IPS DF 6.9 (cell line): ENCODE measurements at places on chromosomes 2 and 18.

DNA sequence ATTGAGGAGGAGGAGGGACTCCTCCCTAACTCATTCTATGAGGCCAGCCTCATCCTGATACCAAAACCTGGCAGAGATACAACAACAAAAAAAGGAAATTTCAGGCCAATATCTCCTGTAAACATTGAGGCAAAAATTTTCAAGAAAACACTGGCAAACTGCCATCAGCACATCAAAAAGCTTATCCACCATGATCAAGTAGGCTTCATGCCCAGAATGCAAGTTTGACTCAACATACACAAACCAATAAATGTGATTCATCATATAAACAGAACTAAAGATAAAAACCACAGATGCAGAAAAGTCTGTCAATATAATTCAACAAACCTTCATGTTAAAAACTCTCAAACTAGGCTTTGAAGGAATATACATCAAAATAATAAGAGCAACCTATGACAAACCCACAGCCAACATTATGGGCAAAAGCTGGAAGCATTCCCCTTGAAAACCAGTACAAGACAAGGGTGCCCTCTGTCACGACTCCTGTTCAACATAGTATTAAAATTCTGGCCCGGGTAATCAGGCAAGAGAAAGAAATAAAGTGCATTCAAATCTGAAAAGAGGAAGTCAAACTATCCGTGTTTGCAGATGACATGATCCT is 1014.3 kb downstream of the CBLN2 start:
- DNase-seq = no peak

DNA sequence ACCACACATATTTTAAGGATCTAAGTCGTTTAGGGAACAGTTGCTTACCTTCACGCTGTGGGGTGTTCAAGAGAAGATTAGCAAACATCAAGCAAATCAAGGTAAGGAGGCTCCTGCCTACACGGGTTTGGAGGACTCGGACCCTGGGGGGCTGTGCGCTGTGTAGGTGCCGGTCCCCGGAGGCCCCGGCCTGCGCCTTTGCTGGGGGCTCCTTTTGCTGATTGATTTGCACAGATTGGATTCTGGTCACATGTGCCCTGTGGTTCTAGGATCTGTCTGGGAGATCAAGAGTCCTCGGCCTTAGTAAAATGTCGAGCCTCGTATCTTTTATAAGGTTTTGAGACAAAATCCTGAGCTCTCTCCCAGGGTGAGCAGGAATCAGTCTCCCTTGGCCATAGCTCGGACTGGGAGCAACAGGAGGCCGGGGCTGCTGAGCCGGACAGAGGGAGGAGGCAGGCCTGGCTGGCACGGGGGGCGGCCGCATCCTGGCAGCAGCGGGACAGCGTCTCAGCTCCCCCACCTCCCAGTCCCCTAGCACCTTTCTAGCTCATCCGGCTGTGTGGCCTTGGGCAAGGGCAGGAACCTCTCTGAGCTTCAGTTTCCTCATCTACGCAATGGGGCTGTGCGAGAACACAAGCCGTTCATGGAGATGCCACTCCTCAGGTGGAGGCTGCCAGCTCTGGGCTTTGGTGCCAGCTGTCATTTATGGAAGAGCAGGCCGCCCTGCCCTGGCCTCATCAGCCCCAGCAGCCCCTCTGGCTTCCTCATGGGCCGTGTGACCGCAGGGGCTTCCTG is 147.2 kb downstream of the MBP start:
- DNase-seq = no peak

DNA sequence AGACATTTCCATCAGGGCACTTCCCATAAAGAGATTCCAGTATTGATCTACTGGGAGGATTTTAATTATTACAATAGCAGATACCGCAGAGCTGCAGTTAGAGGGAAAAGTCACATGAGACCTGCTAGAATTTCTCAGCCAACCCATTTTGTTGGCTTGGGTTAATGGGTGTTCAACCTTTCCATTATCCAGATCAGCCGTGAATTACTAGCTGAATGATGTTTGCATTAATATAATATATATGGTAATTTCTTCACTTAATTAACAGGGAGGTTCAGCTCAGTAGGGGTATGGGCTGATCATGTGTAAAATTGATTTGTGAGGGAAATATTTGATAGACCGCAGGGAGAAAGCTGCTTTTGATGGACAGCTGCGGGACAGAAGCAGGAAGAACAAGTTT is 56.4 kb upstream of the OTX1 start:
- no peak for DNase-seq

- no peak for DNase-seq
These were observed 228.4 kb upstream of the AGAP1 start for GRCh38 chr2:235265348-235265965.

GRCh38 chr2:138071720-138072719 is 107.7 kb downstream of the HNMT start:
- no peak for DNase-seq

DNA sequence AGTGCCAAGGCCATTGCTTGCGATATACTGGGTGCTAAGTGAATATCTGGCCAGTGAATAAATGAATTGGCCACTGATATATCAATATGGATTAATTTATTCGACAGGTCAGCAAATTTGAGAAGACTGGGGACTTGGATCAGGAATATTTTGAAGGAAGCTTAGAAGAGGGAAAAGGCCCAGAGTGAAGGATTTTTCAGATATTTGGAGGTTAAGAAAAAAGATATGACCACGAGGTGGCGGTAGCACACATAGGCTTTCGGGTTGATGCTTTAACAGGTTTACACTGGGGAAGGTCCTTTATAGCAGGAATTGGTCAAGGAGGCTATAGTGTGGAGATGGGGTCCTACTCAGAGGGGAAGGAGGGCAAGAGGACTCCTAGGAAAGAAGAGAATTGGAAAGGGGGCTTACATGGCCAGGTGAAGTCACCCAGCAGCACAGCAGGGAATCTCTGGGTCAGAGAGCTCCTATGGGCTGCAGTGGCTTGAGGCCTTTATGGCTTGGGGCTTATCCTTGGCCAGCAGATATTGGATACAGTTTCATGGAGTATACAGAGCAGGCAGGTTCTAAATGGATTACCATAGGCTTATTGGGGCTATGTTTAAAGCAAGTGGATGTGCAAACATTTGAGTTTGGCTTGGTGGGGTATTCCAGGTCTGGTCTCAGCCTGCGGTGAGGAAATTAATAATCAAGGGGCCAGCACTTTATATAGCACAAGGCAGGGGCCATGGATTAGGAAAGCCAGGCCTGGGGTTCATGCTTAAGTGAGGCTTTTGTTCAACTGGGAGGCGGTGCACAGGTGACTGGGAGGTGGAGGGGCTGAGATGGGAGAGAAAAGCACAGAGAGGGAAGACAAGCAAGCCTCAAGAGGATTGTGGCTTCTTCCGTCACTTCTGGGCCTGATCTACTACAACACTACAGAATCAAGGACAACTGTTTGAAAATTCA is 9.7 kb downstream of the IL1RN start:
- DNase-seq = no peak

DNA sequence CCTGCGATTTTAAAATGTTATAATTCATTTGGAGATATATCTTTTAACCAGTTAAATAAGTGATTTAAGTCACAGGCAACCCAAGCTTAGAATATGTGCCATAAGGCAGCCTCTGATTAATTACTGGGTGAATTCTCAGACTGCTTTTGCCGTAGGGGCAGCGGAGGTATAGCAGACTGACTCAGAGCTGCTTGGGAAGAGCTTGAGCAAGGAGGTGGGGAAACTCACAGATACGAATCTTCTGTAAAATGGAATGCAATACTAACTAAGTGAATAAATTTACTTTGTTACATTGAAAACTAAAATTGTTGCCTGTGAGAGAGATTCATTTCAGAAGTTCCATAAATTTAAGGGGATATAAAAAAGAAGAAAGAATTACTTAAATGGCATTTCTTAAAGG is 115.4 kb downstream of the KYNU start:
- DNase-seq = no peak

DNA sequence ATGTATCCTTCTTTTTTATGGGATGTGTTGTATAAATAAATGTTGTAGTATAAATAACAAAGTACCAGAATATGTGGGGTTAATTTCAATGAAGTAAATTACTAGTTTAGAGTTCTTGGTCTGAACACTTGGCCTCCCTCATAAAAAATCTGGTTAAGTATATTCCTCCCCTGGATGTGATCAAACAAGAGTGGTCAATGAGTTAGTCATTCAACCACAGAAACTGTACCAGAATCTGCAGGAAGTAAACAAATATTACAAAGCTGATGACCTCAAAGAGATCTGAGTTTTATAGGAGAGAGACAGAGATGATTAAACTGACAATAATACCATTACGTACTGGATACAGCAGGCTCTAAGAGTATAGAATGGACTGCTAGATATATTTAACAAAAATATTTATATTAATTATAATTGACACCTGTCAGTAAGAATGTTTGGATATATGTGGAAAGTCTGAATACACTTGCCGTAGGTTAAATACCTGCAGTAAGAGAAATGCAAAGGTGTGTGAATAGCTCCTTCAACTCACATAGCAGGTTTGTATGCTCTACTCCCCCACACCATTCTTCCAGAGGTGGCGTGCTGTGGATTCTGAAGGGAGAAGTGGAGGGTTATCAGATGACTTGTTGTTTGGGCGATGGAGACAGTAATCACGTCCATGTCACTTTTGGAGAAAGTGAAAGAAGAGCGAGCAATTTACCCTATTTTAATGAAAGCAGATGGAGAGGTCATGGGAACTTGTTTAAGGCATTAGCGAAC is 108.3 kb upstream of the LRATD1 start:
- DNase-seq = no peak

DNA sequence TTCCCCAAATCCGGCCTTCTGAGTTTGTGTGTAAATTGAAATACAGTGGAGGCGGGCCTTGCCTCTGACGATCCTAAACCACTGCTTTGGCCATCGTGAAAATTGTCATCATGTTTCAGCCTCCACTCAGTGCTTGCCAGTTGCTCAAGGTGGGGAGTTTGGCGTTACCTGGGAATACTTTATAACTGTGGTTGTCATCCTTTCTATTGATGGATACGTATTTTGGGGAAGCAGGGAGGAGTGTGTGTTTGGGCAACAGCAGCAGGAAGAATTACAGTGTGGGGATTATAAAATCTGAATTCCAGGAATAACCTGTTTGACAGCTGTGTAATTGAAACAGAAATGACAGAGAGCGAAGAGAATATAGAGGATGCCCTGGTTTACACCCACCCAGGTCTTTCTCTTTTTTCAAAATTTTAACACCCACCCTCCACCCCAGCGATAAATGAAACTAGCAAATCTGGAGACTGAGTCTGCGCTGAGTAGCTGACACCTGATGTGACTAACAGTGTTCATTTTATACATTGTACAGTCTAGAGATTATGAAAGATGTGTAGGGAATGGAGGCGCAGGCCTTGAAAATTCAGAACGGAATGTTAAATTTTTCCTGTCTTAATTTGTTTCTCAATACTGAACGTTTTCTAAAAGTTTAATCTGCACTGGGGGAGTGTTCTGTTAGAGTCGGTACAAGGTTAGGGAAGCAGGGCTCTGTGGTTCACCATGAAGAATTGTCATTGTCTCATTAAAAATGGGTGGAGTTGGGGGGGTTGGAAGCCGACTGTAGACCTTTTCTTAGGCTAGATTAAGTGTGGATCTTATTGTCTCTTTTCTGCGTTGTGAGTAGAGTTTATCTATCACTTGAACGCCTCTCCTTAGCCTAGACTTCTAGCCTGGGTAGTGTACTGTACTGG is 1.6 kb downstream of the MAP4K4 start:
- no peak for DNase-seq

DNA sequence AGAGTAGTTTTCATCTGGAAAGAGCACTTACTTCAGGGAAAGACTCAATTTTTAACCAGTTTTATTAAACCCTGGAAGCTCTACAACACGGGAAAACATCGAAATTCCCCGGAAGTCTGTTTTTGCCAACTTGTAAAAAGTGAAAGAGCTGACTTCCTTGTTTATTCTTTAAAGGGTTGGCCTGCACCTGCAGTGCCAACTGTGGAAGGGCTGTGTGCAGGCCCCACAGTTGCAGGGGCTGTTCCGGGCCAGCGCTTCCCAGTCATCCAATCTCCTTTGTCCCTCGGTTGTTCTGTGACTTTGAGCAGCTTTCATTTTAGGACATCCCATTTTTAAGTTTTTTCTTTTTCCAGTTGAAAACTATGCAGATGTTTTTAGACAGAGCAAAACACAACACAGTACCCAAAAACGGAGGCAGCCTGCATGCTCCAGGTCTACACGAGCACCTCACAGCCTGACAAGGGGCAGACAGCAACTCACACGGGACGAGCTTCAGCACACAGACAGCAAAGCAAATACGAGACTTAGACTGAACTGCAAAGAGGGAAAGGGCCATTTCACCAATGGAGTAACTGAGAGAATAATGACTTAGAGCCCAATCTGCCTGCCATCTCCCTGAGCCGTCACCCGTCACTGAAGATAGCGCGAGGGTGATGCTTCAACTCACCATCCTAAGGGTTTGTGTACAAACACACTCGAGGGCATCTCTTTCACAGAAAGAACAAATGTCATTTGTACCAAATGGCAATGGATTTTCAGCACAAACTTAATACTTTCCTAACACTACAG is 70.6 kb downstream of the EMILIN2 start:
- DNase-seq = no peak

- DNase-seq = no peak
These were observed 67.2 kb downstream of the ADI1 start for GRCh38 chr2:3451926-3452671.

DNA sequence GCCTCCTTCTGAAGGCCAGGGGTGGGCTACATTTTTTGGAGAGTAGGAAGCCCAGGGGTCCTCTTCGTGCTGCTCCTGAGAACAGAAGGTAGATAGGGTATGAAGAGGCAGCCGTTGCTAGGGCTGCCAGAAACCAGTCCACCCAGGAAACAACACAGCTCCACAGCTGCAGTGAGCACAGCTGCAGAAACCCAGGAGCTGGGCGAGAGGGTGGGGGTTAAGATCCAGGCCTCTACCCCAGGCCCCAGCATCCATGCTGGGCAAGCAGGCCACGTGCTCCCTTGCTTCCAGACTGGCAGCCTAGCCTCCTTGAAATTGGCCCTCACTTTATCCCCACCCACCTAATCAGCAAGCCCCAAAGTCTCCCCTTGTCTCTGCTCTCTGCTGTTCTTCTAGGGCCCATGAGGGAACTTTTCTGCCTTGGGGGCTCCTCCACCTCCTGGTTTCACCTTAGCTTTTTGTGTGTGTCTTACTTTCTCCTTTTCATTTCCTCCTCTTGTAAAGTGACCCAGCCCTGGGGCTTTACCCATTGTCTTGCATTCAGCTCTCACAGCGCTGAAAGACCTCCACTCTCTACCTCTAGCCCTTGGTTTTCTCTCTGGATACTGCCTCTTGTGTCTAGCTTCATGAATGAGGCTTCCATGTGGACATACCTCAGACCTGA is 30.7 kb downstream of the STON1 start:
- DNase-seq = no peak

- no peak for DNase-seq
These were observed 9.4 kb downstream of the GPD2 start for GRCh38 chr2:156445296-156446220.

GRCh38 chr2:18412980-18413675 is 147.3 kb downstream of the RDH14 start:
- no peak for DNase-seq

- no peak for DNase-seq
These were observed 805.6 kb downstream of the DPP10 start for GRCh38 chr2:115248066-115248465.

DNA sequence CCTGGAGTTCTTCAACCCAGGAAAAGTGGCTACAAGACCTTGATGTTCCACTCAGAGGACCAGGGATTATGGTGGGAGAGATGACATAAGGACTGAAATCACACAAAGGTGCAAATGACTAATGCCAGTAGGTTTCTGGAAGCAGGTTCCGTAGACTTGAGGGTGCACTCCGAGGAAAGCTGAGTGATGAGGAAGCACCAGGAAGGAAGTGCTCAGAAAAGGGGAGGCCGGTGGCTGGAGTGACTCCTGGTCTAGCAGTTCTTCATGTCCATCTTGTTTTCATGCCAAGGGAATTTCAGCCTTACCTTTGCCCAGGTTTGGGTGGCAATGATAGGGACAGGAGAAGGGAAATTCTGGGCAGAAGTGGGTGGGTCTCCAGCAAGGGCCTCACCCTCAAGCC is 74.5 kb downstream of the TMEM17 start:
- DNase-seq = no peak
